Lung microvascular endothelial cell (primary cell): ENCODE measurements at places on chromosomes 5 and 9. TPM values are rescaled to one million over a fixed set of nuclear protein-coding genes. Genes with fewer than 3 reads are reported as not detected.
A peak's percentile ranks its signal among the peaks of the same experiment; 100 is the strongest.

- no peak for DNase-seq
These were observed 232.5 kb downstream of the PJA2 start for GRCh38 chr5:109177227-109177626.

The EQTN gene
- not detected in 2 replicates for total RNA-seq

GRCh38 chr5:33588654-33589372 lies 148.0 kb downstream of the TARS1 start:
- DNase-seq: peak; percentile 43

- no peak for DNase-seq
These were observed 226.5 kb upstream of the TUT7 start for GRCh38 chr9:86580688-86581087.

- DNase-seq: no peak
These were observed 252.5 kb downstream of the NNT start for GRCh38 chr5:43855452-43855851.

- no peak for DNase-seq
These were observed 512.3 kb upstream of the DAP start for GRCh38 chr5:11273180-11273903.

DNA sequence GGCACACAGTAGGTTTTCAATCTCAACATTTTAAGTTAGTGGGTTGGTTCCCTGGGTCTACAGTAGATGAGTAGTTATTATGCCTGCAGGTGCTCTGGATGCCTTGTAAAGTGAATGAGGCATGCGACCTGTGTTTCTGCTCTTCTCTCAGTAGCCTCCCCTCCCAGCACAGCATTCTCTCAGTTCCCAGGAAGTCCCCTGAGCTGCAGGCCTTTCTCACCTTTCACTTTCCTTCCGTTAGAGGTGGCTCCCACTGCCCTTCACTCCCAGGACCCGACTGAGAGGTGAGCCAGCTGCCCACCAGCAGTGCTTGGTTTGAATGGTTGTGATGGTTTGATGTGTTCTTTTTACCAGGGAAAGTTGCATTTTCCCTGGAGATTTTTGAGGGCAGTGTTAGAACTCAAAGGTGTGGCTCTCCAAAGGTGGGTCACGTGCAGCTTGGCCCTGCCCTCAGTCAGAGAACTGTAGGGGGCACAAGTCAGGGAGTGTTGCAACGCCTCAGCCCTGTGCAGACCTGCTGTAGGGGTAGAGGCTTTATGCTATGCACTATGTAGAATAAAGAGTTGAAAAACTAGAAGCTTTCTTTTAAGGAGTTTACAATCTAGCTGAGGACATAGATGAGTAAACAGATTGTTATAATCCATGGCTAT lies 173.8 kb downstream of the NTRK2 start:
- no peak for DNase-seq

- DNase-seq: no peak
These were observed 1.6 kb downstream of the LIFR start for GRCh38 chr5:38554861-38555260.

The TRIM36 gene
- total RNA-seq: 0.20 and 0.22 TPM in 2 replicates

DNA sequence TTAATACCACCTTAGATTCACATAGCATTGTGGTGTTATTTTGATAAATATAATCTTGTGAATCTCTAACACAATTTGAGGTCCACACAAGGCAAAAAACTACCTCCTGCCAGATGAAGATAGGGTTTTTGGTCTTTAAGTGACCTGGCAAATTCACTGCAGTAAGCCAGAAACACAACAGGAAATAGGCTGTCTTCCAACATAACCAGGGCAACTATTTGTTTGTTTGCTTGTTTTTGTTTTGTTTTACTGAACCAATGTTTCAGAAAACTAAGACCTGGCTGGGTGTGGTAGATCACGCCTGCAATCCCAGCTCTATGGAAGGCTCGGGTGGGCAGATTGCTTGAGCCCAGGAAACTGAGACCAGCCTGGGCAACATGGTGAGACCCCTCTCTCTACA lies 95.5 kb downstream of the USP20 start:
- DNase-seq: no peak

- DNase-seq: no peak
These were observed 467.7 kb upstream of the ACO1 start for GRCh38 chr9:31916591-31917241.

DNA sequence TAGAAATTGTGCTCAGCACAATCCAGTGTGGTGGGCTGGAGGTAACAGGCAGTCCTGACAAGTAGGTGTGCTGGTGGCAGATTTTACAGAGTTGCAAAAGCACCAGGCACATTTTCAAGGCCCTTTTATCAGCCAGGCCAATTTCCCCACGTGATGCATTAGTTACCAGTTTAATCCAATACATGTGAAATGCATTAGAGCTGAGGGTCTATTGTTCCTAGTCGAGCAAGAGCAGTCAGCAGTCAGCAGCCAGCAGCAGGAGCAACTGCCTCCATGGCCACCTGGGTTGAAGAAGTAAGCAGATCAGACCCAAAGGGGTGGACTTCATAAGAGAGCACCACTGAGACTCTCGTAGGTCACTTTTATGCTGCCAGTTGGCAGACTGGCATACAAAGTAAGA lies 76.7 kb downstream of the EPB41L4A start:
- no peak for DNase-seq

The FKBP15 gene
- total RNA-seq: 8.3 and 14.7 TPM in 2 replicates

DNA sequence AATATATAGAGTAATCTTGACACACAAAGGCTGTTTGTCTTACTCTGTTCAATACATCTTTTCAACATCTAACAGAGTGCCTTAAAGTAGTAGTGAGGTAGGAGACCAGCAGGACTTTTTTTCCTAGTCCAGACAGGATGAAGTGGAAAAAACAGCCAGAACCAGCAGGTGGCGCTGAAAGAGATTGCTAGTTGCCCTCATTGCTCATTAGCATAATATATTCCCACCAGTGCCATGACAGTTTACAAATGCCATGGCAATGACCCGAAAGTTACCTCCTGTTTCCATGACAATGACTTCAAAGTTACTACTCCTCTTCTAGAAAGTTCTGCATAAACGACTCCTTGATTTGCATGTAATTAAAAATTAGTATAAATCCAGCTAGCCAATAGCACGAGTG lies 387.4 kb downstream of the ACTL7B start:
- peak; percentile 61 for DNase-seq

The OTP gene
- total RNA-seq: not detected in 2 replicates

The PFN3 gene
- total RNA-seq: not detected in 2 replicates
